ENCODE measurements at places on chromosomes 3 and 15. TPM values are rescaled to one million over a fixed set of nuclear protein-coding genes. Genes with fewer than 3 reads are reported as not detected.
A peak's percentile ranks its signal among the peaks of the same experiment; 100 is the strongest.

FGF7 gene
- 38.3 TPM for total RNA-seq

CPEB1 gene
- 28.9 TPM for total RNA-seq

C3orf20 gene
- not detected for total RNA-seq

- H3K27ac ChIP-seq: no peak overlapping the region
- H3K4me3 ChIP-seq: no peak overlapping the region
- no peaks in the 10 kb centered on the region for H3K27me3 ChIP-seq
- DNase-seq: no peak
Observed at GRCh38 chr3:71672807-71673206, 52.4 kb downstream of the EIF4E3 start.

AQP9 gene
- 0.86 TPM for total RNA-seq

DNA sequence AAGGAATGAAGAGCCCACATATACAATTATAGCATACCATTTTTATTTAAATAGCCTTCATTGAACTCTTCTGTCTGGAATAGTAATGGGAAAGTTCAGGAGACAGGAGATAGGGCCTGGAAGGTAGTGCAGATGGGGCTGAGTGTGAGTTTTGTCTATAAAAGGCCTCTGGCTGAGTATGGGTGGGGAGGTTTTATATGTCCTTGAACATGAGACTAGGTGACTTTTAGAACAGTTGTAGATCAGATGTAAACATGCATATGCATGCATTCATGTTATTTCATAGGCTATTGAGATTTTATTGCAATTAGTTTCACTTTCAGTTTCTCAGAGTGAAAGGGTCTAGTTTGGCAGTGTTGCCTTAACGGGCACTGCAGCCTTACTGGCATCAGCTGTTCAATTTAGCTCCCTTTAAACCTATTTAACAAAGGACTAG lies 27.1 kb downstream of the CGGBP1 start:
- no peak for DNase-seq
- peak overlapping the region; percentile 44 for H3K27ac ChIP-seq
- H3K4me3 ChIP-seq: peak overlapping the region; percentile 29
- no peaks in the 10 kb centered on the region for H3K27me3 ChIP-seq
- no peaks in the 10 kb centered on the region for H3K4me1 ChIP-seq
- no peaks in the 10 kb centered on the region for H3K36me3 ChIP-seq

GRCh38 chr15:58462973-58463663 lies 31.3 kb downstream of the LIPC start:
- H3K36me3 ChIP-seq: no peaks in the 10 kb centered on the region
- no peak for DNase-seq
- H3K27ac ChIP-seq: no peak overlapping the region
- peaks cover 4% of the 10 kb centered on the region for H3K4me1 ChIP-seq
